ENCODE measurements at places on chromosomes 1 and 21.

DNA sequence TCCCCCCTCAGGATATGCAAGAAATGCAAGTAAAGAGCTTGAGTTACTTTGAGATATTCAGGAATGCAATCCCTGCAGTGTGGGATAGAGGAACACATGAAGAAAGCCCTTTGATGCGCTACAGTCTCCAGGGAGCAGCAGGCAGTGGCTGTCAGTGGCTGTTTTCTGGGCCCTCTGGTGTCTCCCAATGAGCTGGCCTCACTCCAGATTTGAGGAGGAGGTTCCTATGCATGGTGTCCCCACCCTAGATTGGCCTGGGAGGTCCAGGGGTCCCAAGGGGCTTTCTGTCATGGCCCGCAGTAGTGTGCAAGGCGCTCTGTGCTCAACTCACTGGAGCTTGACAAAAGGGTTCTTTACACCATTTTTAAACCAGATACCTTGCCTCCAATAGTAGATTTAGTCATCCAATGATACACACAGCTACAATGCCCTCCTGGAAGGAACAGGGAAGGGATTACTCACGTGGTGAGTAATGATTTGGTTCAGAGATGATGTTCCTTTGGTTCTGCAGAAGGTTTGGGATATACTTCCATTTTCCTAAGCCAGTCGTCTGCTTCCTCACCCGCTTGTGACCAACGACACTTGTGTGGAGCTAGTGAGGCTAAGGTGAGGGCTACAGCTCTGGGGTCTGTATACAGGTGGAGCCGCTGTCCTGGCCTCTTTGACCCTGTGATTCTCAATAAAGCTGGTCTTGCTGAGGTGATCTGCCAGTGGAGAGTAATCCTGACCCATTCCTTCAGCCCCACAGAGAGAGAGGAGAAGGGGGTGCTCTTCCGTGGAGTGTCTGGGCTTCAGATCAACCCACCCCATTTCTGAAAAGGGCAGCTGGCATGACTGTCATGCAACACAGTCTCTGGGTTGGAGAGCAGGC, 6.6 kb downstream of the BATF3 start:
- no peak for DNase-seq

- DNase-seq: no peak
Measured at GRCh38 chr1:31830511-31830910, 14.7 kb upstream of the SPOCD1 start.

GRCh38 chr1:186819126-186819525, 9.6 kb upstream of the PLA2G4A start:
- DNase-seq: no peak

- DNase-seq: no peak
Measured at GRCh38 chr21:35428001-35428320, 378.9 kb upstream of the RUNX1 start.

- DNase-seq: no peak
Measured at GRCh38 chr1:24015221-24016210, 35.4 kb upstream of the SRSF10 start.

DNA sequence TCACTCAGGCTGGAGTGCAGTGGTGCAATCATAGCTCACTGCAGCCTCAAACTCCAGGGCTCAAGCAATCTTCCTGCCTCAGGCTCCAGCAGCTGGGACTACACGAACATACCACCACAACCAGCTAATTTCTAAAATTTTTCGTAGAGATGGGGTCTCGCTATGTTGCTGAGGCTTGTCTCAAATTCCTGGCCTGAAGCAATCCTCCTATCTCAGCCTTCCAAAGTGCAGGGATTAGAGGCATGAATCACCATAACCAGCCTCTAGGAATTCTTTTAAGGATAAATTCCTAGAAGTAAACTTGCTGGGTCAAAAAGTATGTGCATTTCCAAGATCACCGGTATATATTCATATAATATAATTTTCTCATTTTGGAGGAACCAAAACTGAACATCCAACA, 17.6 kb upstream of the HUNK start:
- no peak for DNase-seq

DNA sequence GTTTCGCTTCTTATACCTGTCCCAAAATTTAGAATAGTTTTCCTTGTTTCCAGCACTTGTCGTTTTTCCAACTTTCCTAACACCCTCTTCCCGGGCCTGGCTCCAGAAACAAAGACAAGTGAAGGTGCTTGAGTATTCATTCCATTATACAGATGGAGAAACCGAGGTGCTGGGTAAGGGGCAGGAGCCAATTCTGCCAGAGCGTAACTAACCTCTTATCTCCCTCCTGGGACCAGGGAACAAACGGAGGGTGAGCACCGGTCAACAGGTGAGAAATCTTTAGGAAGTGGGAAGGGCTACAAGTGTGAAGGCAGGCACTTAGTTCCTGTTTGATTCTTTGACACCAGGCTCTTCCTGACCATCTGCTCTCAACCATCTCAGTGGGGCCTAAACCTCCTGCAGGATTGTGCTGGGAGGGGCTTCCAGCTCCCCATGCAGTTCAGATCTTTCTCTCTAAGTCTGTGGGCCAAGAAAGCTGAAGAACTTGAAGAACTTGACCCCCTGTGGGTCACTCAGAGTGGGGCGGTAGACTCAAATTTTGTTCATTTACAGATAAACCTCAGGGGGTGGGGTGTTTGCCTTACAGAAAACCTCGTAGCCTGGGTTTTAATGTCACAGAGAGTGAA, 8.7 kb downstream of the PLXNA2 start:
- no peak for DNase-seq

DNA sequence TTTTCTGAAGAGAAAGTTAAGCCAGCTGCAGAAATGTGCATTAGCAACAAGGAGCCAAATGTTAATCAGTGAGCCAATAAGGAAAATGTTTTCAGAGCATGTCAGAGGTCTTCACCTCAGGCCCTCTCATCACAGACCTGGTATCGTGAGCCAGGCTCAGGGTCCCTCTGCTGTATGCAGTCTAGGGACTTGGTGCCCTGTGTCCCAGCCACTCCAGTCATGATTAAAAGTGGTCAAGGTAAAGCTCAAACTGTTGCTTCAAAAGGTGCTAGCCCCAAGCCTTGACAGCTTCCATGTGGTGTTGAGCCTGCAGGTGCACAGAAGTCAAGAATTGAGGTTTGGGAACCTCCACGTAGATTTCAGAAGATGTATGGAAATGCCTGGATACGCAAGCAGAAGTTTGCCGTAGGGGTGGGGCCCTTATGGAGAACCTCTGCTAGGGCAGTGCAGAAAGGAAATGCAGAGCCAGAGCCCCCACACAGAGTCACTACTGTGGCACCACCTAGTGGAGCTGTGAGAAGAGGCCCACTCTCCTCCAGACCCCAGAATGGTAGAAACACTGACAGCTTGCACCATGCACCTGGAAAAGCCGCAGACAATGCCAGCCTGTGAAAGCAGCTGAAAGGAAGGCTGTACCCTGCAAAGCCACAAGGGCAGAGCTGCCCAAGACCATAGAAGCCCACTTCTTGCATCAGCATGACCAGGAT, 1128.7 kb downstream of the AMY1C start:
- no peak for DNase-seq

GRCh38 chr1:77060000-77060399, 159.2 kb downstream of the PIGK start:
- no peak for DNase-seq

- DNase-seq: no peak
Measured at GRCh38 chr1:211677659-211678058, 2.2 kb upstream of the NEK2 start.

DNA sequence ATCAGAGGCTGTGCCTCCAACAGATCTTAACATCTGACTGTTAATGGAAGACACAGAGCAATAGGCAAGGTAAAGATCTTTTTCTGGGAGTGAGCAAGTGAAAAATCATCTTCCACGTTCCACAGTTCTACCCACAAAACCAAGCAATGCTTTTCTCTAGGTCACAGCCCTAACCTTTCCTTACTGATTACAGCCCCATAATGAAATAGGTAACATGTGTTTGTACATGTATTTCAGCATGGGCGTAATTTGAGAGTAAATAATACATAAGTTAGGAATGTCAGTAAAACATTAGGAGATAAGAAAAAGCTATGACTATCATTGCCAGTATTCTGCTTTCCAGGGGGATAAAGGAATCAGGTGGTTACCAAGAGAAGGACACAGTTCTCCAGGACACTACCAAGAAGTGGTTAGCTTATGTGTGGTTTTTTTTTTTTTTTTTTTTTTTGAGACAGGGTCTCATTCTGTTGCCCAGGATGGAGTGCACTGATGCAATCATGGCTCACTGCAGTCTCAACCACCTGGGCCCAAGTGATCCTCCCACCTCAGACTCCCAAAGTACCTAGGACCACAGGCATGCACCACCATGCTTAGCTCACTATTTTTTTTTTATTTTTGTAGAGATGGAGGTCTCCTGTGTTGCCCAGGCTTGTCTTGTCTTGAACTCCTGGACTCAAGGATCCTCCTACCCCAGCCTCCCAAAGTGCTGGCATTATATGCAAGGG, 72.0 kb downstream of the DAP3 start:
- no peak for DNase-seq

- DNase-seq: no peak
Measured at GRCh38 chr1:227567256-227567655, 3.9 kb downstream of the ZNF678 start.

DNA sequence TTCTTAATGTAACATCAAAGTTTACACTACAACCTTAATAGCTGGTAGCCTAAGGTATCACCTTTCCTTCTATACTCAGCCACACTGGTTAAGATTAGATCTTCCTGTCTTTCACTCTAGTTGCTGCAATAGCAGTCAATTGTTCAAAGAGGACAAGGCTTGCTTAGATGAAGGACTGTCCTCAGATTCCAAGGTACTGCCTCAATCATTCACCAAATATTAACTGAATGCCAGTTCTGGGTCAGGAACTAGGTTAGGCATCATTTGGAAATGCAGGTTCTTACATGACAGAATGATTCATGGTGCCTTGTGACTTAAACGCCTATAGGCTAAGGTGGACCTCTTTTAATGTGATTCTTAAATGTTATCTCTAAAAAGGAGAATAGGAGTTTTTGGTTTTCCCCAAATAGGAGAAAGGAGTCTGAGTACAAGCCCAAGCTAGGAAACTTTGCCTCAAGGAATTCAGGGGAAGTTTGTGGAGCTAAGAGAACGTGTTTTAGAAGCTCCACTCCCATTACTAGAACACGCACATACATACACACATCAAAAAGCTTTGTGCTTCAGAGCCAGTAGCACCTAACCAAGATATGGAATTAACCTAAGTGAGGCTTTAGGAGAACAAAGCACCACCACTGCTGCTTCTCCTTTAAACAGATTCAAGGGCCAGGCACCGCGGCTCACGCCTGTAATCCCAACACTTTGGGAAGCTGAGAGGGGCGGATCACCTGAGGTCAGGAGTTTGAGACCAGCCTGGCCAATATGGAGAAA, 8.5 kb upstream of the WDR47 start:
- no peak for DNase-seq

DNA sequence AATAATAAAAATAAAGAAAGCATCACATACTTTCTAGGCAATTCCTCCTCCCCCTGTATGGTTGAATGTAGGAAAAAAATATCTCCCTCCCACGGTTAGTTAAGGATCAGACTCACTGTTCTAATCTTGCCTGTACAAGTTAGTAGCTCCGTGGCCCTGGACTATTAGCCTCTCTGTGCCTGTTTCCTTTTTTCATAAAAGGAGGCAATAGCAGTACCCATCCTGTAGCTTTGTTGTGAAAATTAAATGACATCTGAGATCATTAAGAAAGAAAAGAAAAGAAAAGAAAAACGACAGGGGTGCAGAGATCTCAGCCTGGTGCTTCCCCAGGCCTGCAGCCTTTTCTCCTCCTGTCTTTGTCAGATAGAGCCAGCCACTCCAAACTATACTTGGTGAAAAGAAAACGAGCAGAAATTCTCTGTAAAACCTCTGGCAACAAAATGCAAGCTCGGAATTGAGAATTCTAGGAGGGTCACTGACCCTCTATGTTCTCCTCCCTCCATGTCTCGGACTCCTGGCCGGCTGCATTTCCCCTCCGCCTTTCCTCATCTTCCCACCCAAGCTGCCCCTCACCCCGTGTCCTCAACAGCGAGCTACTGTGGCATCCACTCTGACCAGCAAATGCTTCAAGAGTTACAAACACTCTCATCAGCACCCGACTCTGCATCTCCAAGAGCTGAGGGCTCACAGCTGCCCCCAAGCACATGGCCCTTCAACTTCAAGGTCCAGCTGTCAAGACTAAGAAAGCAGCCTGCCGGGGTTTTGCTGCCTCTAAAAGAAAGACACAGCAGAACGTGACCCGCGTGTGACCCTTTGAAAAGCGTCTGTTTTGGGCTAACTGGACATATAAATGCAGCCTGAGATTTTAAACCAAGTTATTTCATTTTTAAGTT, 13.6 kb downstream of the RIPK4 start:
- no peak for DNase-seq

GRCh38 chr1:101005183-101005582, 20.4 kb downstream of the DPH5 start:
- DNase-seq: no peak

- no peak for DNase-seq
Measured at GRCh38 chr1:76037324-76037723, 37.2 kb upstream of the ST6GALNAC3 start.

- no peak for DNase-seq
Measured at GRCh38 chr21:44854391-44854663, 19.2 kb downstream of the PTTG1IP start.

DNA sequence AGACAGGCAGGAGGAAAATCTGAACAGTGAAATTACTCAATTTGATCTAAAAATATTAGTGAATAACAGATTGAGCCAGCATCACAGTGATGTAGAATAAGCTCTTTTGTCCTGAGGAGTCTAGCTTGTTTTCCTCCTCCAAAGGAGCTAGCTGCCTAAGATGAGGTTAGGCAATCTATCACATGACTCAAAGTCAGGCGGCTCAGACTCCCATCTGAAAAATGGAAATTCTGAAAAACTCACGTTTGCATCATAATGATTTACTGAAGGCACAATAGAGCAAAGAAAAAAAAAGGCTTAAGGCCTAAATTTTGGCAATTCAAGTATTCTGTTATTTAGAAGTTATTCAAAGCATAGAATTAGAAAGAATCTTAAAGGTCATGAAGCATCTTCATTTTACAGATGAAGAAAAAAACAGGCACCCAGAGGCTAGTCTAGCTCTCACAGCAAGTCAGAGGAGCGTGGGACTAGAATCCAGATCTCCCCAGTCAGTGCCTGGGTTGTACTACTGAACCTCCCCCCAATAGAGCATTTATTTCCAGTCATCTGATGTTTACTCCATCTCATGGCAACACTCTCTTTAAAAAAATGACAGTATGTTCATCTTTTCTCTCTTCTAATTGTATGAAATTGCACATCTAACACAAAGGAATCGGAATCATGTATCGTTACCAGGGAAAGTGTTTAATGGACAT, 62.5 kb upstream of the ATF3 start:
- no peak for DNase-seq

DNA sequence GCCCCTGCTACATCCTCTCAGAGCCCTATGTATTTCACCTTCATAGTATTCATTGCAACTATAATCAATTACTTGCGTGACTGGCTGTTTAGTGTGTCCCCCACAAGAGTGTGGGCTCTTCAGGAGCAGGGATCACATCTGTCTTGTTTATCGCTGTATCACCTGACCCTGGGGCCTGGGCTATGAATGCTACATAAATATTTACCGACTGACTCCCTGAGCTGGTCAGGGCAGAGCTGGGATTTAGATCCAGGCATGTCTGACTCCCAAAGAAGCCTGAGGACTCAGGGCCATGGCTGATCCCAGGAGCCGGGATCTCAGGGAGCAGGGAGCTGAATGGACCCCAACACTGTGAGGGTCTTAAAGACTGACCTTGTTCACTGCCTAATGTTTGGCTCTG, 49.7 kb downstream of the AHDC1 start:
- DNase-seq: no peak
